ENCODE measurements at places on chromosomes 1 and 21. TPM values are rescaled to one million over a fixed set of nuclear protein-coding genes. Genes with fewer than 3 reads are reported as not detected.

MX2 gene
- total RNA-seq = 3.3 TPM

ADORA1 gene
- 0.65 TPM for total RNA-seq

ZNF684 gene
- 2.7 TPM for total RNA-seq

ATP1A4 gene
- not detected for total RNA-seq

LCK gene
- not detected for total RNA-seq

AMY2B gene
- total RNA-seq = 2.7 TPM

FASLG gene
- not detected for total RNA-seq

FOXO6 gene
- total RNA-seq = not detected

CFH gene
- total RNA-seq = 365 TPM

C1orf167 gene
- total RNA-seq = 0.20 TPM

FCER1G gene
- total RNA-seq = not detected

TGFB2 gene
- total RNA-seq = 56.9 TPM

KCNE2 gene
- not detected for total RNA-seq

CFAP74 gene
- total RNA-seq = not detected

PDZK1IP1 gene
- 0.26 TPM for total RNA-seq

CELA2A gene
- total RNA-seq = not detected

THEM5 gene
- not detected for total RNA-seq

PRDM16 gene
- total RNA-seq = 11.6 TPM

FBLIM1 gene
- 121 TPM for total RNA-seq

PRRX1 gene
- total RNA-seq = 269 TPM

DHX9 gene
- 96.3 TPM for total RNA-seq

RNF19B gene
- total RNA-seq = 9.4 TPM

AUNIP gene
- total RNA-seq = 0.30 TPM

IRF6 gene
- total RNA-seq = 4.1 TPM

WNT3A gene
- total RNA-seq = not detected

TPRG1L gene
- 34.6 TPM for total RNA-seq

CACNA1S gene
- total RNA-seq = not detected

DNM3 gene
- total RNA-seq = 0.76 TPM

SH2D2A gene
- total RNA-seq = 0.13 TPM

CIART gene
- total RNA-seq = 6.0 TPM

FCRL2 gene
- not detected for total RNA-seq

PDC gene
- total RNA-seq = not detected

DEPDC1 gene
- total RNA-seq = 3.2 TPM

GNB1 gene
- 162 TPM for total RNA-seq

CA14 gene
- total RNA-seq = not detected

TEDDM1 gene
- total RNA-seq = not detected

PRAMEF15 gene
- total RNA-seq = not detected

EFNA3 gene
- total RNA-seq = 3.1 TPM

MANEAL gene
- total RNA-seq = 1.1 TPM

MORN1 gene
- total RNA-seq = 20.0 TPM

OR2T29 gene
- total RNA-seq = not detected

ACKR1 gene
- total RNA-seq = not detected

RRAGC gene
- 34.7 TPM for total RNA-seq

WDR64 gene
- total RNA-seq = not detected

SYCP1 gene
- not detected for total RNA-seq

Data from smooth muscle cell of the pulmonary artery (primary cell).